ENCODE measurements at places on chromosomes 3 and 15.

GRCh38 chr15:41671656-41672648 lies 11.7 kb downstream of the MGA start:
- no peak for DNase-seq

GRCh38 chr3:179446501-179446900 lies 4.8 kb downstream of the GNB4 start:
- DNase-seq: no peak

DNA sequence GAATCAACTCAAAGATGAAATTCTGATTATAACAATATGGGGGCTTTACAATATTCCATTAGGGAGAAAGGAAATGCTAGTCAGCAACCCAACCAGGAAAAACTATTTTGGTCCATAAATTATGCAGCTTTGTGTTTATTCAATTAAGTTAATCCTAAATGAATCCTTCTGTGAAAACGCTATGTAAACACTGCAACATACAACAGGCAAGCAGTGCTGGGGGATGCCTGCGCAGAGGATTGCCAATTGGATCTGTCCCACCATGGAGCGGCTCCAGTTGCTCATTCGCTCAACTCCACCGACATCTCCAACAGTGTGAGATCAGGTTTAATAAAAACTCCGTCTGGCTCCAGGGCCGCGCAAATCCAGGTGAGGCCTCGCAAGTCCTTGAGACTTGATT lies 290.5 kb upstream of the VEPH1 start:
- DNase-seq: no peak

- no peak for DNase-seq
Measured at GRCh38 chr3:173875790-173876189, 478.2 kb downstream of the NLGN1 start.

DNA sequence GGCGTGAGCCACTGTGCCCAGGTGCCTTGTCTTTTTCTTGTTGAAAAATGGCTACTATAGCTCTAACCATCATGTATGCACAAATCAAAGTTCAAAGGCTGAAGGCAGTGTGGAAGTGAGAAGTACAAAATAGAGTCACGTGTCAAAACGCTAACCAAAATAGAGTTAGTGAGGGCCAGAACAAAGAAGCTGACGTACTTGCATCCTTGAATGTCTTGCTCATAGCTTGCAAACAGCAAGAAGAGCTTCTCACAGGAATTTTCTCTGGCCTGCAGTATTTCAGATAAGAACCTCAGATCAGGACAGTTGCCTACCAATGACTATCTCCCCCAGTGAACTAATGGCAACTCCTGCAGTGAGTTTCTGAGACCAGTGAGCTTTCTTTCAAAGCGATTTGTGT lies 713.5 kb downstream of the GRM7 start:
- no peak for DNase-seq

DNA sequence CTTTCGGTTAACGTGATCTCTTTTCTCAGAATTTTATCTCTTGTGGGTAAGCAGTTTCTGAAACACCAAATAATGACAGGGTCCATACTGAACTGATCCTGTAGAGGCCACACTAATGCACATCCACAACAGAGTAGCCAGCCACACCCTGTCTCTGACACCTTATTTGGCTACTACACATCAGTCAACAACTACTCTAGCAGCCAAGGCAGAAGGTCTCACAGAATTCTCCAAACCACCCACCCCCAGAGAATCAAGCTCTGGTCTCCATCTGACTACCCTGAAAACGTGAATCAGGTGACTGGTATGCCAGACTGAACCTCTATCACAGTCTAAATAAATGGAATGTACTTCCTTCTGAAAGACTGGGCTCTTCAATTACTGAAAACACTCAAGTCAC lies 38.0 kb downstream of the EDC3 start:
- no peak for DNase-seq

- DNase-seq: no peak
Measured at GRCh38 chr3:29914861-29915524, 634.1 kb downstream of the RBMS3 start.

DNA sequence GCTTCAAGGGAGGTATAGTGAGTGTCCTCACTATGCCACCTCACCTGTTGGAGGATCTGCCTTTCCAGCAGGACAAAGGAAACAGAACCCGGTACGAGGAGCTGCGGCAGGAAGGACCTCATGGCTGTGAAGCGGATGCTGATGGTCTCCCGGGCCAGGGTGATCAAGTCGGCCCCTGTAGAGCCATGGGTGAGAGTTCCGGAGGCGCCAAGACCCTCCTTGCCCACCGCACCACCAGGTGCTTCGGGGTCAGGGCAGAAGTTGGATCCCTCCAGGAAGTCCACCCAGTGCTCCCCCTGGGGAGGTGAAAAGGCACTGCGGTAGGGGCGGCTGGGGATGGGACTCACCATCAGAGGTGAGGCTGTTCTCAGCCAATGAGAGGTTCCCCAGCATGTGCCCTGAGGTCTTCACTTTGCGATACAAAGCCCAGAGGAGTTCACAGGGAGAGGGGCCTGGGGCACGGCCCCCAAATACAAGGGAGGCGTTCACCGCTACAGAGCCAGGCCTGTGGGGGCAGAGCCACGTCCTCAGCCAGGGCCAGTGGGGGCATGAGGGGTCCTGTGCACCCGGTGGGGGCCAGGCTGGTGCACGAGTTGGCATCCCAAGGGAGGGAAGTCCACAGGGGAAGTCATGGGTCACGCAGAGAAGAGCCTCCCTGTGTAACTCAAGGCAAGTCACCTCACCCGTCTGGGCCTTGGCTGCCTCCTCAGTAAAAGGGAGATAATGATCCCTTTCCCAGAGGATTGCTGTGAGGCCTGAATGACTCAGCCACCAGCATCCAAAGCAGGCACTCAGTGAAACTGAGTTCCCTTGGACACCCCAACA lies 27.7 kb downstream of the C15orf39 start:
- no peak for DNase-seq

- DNase-seq: no peak
Measured at GRCh38 chr3:63807961-63808565, 11.0 kb upstream of the C3orf49 start.

- no peak for DNase-seq
Measured at GRCh38 chr15:24734396-24734795, 58.8 kb downstream of the NPAP1 start.

- DNase-seq: no peak
Measured at GRCh38 chr15:38441130-38441519, 12.8 kb upstream of the FAM98B start.

DNA sequence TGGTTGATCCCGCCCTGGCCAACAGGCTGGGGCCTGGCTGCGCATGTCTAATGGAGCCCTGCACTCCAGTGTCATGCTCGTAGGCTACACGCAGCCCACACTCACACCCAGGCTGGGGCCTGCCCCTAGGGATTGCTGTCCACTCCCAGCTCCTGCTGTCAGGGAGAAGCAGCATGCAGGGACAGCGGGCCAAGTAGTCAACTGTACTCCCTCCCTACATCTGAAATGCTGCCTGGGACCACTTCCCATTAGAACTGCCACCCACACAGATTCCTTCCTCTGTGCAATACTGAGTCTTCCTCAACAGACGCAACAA lies 16.1 kb downstream of the ALS2CL start:
- no peak for DNase-seq

- DNase-seq: no peak
Measured at GRCh38 chr3:62875558-62876002, 364 bp upstream of the CADPS start.

GRCh38 chr15:28885630-28886430 lies at the start of gene APBA2:
Gene APBA2 (plus strand): TSS chr15:28885974. CDS start chr15:29053885, 167,911 bp downstream.
- DNase-seq: peak; percentile 50

GRCh38 chr3:42118762-42119361 lies 27.7 kb downstream of the TRAK1 start:
- no peak for DNase-seq

DNA sequence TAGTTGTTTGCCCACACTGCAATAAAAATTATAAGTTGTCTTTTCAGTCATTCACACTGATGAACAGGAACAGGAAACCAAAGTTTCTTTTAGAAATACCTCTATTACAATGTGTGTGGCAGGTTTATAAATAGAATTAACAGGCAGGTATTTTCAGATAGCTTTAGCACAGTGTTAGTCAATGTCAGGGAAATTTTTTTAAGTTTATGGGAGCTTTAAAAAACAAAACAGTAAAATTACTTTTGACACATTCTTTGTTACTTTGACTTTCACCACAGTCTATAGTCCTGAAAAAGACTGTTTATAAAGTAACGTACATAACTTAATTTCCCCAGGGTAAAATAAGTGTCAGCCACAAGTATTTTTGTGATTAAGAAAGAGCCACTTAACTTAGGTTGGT lies 38.1 kb downstream of the SERPINI1 start:
- DNase-seq: no peak

DNA sequence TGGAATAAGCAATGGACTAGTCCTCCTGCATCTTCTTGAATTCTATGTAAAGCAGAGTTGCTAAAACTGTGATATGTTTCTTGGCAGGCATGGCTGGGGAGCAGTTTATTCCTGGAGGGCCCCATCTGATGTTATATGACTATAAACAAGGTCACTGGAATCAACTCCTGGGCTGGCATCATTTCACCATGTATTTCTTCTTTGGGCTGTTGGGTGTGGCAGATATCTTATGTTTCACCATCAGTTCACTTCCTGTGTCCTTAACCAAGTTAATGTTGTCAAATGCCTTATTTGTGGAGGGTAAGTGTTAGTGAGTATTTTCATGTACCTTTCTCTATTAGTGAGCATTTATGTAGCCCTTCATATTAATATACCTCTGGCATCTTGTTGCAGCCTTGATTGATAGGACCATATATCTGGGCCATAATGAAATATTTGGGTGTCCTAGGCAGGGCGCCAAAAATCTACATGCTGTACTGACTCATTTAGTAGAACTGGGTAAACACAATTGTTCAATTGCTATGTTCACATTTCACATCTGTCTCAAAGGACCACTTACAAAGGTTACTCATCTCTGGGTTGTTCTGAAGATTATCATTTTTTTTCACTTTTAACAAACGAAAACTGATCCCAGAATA lies 52.6 kb upstream of the ADGRG7 start:
- DNase-seq: no peak

DNA sequence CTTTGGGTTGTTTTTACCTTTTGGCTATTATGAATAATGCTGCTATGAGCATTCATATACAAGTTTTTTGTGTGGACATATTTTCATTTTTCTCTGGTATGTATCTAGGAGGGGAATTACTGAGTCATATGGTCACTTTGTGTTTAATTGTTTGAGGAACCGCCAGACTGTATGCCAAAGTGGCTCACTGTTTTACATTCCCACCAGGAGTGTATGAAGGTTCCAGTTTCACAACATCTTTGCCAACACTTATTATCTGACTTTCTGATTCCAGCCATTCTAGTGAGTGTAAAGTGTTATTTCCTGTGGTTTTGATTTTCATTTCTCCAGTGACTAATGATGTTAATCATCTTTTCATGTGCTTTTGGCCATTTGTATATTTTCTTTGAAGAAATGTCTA lies 51.8 kb downstream of the CMTM7 start:
- no peak for DNase-seq

GRCh38 chr3:81437683-81438082 lies 323.8 kb downstream of the GBE1 start:
- DNase-seq: no peak

- DNase-seq: no peak
Measured at GRCh38 chr15:85607842-85608241, 186.9 kb downstream of the KLHL25 start.

GRCh38 chr3:127206611-127207516 lies 13.9 kb downstream of the PRR23E start:
- DNase-seq: no peak

- DNase-seq: no peak
Measured at GRCh38 chr3:41652931-41653330, 309.0 kb downstream of the ULK4 start.

DNA sequence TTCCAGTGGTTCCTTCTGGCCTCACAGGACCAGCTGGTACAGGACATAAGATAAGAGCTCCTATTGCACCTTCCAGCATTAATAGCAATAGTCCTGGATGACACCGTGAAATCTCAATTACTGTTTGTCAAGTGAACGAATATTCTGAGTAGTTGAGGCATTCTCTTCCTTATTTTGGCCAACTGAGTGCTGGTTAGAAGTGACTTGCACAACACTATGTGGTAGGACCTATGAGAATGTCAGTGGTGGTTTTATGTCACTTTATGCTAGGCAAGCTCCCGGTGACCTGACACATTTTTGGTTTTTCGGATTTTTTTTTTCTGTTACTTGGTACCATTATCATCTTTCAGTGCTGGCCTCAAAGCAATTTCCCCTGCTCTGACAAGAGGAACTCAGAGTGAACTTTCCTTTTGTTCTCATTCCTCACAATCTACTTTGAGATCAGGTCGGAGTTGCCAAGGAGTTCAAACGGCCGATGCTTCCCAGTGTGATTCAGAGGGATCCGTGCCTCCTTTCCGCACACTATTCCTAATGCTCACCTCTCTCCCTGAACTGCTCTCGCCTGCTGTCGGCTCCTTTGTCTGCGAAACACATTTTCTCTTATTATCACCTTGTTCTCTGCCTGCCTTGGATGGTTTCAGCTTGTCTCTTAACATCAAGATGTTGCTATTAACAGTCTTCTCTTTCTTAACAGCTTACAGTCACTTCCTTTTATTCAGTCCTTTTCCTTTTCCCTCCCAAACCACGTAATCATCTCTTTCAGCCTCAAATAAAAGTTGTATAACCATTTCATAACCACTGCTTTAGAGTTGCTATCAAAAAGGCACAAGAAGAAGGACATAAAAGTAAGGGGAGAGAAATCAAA lies 35.8 kb downstream of the QTRT2 start:
- DNase-seq: no peak

GRCh38 chr3:113275583-113275928 lies 64.2 kb downstream of the BOC start:
- DNase-seq: no peak

DNA sequence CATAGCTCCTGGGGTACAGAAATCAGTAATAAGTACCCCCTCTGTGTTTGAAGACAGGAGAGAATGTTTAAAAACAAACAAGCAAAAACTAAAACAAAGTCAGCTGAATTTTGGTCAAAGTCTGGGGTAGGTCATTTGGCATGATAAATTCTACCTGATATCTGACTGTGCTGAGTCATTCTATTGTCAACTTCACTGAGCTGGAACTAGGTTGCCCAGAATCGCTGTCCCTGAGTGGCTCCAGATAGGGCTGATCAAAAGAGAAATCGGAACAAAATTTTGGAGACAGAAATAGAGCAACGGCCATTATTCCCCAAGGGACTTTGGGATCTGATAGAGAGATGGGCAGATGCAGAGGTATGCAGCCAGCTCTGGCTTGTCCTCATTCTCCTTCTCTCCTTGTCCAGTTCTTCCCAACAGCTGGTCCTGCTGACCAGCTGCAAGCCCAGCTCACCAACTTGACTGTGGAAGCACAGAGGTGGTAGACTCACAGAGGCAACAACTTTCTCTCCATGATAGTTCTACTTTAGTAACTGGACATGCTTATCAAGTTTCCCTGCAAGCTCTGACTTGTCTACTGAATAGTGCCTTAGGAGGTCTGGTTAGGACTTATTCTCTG lies 57.3 kb upstream of the MYRIP start:
- no peak for DNase-seq

GRCh38 chr3:32733631-32734229 lies 48.7 kb downstream of the CNOT10 start:
- peak; percentile 9 for DNase-seq

- no peak for DNase-seq
Measured at GRCh38 chr3:189567322-189567721, 63.9 kb upstream of the TP63 start.
